ENCODE measurements at places on chromosomes 1 and 21. TPM values are rescaled to one million over a fixed set of nuclear protein-coding genes. Genes with fewer than 3 reads are reported as not detected.

The KCNT2 gene
- not detected for total RNA-seq

The PGLYRP4 gene
- not detected for total RNA-seq

The LIN28A gene
- total RNA-seq: not detected

The ALX3 gene
- total RNA-seq: not detected

The SLAMF9 gene
- not detected for total RNA-seq

The PLEKHN1 gene
- 5.8 TPM for total RNA-seq

The AGMAT gene
- 13.9 TPM for total RNA-seq

The AKR7A3 gene
- total RNA-seq: 0.88 TPM

The LCE1A gene
- not detected for total RNA-seq

The HRNR gene
- not detected for total RNA-seq
